Activated CD4-positive, alpha-beta T cell treated with anti-CD3 and anti-CD28 coated beads, Interleukin-2, amount 50 U/mL, for 24 hours (primary cell): ENCODE measurements at places on chromosomes 3 and 15.

- no peak for DNase-seq
Measured at GRCh38 chr3:64666171-64666588, 21.6 kb downstream of the ADAMTS9 start.

GRCh38 chr3:4587061-4587837 is 94.1 kb downstream of the ITPR1 start:
- DNase-seq = no peak

DNA sequence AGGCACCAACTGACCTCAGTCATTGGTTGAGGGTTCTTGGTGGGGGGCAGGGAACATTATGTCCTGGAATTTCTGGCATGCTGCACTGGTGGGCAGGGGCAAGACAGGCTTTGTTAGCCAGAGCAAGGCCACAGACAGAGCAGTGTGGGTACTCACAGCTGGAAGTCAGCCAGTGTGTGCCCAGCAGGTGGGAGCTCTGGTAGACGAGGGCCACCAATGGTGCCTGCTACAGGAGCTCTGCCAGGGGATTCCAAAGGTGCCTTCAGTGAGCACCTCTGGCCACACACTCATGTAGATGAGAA is 31.3 kb downstream of the CYP8B1 start:
- no peak for DNase-seq

DNA sequence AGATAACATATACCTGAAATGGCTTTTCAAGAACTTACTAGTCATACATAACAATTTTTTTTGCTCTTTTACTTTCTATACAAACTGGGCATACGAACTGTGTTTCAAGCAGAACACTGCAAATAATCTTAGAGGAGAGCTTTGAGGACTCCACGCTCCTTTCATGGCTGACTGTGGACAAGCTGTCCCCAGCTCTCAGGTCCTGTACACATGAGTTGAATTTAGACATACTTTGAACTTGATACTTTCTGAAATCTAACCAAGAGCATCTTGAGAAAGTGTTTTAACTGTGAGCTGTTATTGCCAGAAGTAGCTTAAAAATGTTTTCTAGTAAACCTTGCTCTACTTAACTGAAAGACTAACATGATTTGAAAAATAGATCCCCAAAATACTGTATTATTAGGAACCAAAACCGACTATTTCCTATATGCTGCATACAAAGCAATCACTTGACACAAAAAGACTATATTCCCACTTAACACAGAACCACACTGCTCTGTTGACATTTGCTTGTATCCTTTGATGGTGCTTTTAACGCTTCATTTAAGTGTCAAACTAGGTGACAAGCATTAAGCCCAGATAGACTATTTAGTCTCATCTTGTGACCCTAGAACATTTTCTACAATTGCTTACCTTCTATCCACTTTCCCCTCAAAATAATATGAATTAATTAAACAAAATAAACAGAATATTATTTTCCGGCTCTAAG is 755.8 kb downstream of the ROBO1 start:
- DNase-seq = no peak
